Esophagus squamous epithelium (tissue), 5 donors: ENCODE measurements at places on chromosomes 11 and 22.

- no peak for DNase-seq
Measured at GRCh38 chr22:40819599-40820140, 524 bp upstream of the SLC25A17 start.

DNA sequence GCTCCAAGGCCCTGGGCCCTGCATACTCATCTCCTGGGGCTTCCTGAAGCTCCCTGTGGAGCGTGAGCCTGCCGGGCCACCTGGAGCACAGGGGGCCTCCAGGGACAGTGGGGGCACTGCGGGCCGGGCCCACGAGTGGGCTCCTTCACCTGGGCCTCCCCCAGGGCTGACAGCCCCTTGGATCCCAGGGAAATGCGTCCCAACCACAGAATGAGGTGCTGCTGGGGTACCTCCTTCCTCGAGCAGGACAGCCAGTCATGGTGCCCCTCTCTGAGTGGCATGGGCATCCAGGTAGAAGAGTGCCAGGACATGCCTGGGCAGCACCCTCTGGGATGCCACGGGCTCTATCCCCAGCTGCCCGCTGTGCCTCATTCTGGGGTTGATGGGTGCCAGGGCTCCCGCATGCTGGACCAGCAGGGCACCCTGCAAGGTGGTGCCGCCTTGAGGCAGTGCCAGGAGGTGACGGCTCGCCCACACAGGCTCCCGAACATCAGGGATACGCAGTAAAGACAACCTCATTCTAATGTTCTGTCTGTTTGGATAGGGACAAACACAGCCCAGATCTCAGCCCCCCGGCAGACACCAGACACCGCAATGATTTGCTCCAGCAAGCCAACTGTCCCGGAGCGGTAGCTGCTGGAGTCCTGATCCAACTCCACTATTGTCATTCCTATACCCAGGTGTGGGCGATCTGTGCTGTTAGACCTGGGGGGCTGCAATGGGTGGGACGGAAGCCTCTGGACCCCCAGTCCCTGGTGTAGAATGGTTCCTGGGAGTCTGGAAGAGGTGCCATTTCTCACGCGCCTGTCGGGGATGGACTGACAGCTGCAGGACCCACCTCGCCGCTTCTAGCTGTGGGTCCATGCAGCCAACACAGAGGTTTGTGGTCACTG is 25.8 kb downstream of the KRTAP5-5 start:
- DNase-seq, result no peak

DNA sequence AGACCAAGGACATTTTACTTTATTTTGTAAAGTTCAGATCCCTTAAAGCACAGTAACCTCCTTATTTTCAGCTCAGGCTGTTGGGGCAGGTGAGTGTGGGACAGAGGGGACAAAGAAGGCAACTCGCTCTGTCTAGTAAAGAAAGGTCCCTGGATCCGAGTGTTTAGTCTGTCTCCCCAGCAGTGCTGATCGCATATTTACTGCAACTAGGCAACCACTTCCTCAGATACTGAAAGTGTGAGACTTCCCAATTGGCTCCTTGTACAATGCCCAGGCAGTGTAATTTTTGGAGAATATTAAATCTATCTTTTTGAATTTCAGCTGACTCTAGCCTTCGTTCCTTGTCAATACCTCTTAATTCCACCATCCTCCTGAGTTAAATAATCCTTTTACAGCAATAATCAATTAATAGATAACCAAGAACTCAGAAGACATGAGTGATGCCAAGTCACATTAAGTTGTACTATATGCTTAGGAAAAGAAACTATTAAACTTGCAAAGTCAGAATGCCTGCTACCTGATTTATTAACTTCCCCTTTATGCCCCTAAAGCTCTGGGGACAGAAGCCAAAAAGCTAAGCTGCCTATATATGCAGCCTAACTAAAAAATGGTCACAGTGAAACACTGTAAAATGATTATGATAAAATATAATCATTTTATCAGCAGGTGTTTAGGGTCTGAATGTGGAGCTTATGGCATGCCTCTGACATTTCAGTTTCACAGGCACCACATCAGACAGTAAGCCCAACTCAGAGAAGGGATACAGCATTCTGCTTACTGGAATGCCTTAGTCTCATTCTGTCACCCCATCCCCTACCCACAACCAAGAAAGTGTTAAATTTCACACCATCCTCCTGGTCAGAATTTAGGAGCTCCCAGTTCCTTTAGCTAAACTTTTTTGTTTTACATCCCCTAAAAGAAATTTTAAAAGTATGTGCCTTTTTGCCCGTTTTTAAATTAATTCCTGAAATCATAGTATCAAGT is 138.7 kb downstream of the TRIM44 start:
- no peak for DNase-seq

GRCh38 chr11:46719543-46720218 is 668 bp downstream of the F2 start:
- DNase-seq, result no peak

GRCh38 chr22:17777005-17777716 is 2.9 kb upstream of the BID start:
- no peak for DNase-seq
